IMR-90 (cell line): ENCODE measurements at places on chromosomes 1 and 21. TPM values are rescaled to one million over a fixed set of nuclear protein-coding genes. Genes with fewer than 3 reads are reported as not detected.

GRCh38 chr1:245986404-245987218, 520.5 kb downstream of the SMYD3 start:
- H3K4me1 ChIP-seq, result peaks cover 16% of the 10 kb centered on the region
- no peaks in the 10 kb centered on the region for H3K36me3 ChIP-seq
- peak; percentile 88 for DNase-seq
- peak overlapping the region; percentile 76 for H3K27ac ChIP-seq

DNA sequence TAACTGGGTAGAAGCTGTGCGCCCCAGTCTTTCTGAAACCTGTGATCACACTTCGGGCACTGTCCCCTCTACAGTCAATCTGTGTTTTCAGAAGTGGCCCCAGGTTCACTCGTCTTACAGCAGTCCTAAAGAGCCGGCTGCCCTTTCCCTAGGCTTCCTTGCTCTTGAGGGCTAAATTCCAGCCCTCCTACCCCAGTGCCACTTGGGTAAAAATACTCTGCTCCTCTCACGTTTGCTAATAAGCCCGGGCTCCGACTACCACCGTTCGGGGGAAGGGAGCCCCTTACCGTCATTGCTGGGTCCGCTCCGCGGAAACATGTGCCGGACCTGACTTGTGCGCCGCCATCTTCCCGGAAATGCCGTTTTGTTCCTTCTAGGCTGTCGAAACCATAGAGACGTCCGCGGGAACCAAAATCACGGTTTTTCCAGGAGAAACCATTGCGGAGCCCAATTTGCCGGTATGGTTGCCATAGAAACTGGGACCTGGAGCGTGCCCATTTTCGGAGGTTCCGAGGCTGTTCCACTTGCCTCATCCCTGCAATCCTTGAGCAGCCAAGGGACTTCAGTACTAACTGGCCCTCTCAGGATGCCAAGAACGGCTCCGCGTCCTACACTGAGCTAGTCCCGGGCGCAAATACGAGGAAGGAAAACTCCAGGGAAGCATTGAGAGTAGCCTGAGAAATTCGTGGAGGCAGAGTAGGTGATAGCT, at the start of gene GPATCH4:
GPATCH4 (minus strand) TSS at position 358 of the 709 bp plus-strand sequence.
- H3K36me3 ChIP-seq, result peaks cover 16% of the 10 kb centered on the region
- H3K4me1 ChIP-seq, result 0 out of 2 replicates have a peak, but pooled peaks cover 4% of the 10 kb centered on the region
- H3K4me3 ChIP-seq, result peak within 1 kb of the TSS; percentile 78

DNA sequence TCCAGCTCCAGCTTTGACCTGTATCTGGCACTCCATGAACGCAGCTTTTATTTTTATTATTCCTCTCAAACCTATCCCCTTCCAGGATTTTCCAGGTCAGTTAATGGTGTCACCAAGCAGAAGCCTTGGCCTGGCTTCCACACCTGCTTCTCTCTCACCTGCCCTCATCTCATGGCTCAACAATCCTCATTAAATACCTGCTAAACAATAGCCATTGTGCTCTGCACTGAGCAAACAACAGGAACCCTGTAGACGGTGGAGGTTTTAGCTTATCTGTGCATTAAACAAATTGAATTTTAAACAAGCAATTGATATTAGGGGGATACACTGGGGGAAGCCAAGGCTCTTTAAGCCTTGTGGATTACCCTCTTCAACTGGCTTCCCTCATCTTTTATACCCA, 15.3 kb downstream of the PYCR2 start:
- peaks cover 3% of the 10 kb centered on the region; the same call in 1 of the 2 replicates for H3K27me3 ChIP-seq
- H3K4me1 ChIP-seq, result peaks cover 1% of the 10 kb centered on the region; the same call in 1 of the 2 replicates
- no peak overlapping the region for H3K27ac ChIP-seq
- no peaks in the 10 kb centered on the region for H3K36me3 ChIP-seq
- H3K4me3 ChIP-seq, result no peak overlapping the region

DNA sequence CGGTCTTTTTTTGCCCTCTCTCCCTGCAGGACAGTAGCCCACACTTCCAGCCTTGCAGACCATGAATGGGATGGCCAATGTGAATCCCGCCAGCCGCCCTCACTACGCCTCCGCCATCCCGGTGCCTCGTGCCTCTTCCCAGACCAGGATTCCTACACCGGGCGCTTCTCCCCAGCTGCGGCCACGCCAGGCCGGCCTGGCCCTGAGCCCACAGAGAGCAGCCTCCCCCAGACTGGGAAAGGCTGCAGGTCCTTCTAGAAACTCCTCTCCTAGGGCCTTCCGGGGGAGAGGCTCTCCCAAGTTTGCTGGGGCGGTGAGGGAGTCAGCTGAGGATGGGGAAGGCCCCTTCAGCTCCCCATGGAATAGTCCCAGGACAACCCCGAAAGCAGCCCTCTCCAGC, 83.9 kb downstream of the NAV1 start:
- H3K36me3 ChIP-seq, result peaks cover 4% of the 10 kb centered on the region; the same call in 1 of the 2 replicates
- H3K4me3 ChIP-seq, result no peak overlapping the region
- no peak for DNase-seq
- no peak overlapping the region for H3K27ac ChIP-seq

DNA sequence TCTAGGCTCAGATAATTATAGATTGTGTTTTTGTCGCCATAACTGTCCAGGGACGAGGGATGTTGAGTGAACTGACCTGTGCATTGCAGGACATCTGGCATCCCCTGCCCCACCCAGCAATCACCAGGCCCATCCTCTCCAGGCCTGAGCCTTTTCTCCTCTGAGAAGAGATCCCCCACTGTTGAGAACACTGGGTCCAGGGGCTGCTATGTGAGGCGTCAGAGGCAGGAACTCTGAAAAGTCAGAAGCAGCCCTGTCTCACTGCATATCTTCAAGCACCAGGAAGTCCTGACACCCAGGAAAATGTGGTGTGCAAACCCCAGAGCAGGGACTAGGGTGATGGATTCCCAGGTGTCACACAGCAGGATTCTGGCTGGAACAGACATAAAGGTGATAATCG, 17.1 kb upstream of the ACBD3 start:
- no peak for DNase-seq
- no peaks in the 10 kb centered on the region for H3K4me1 ChIP-seq
- H3K36me3 ChIP-seq, result no peaks in the 10 kb centered on the region
- H3K27ac ChIP-seq, result no peak overlapping the region

DNA sequence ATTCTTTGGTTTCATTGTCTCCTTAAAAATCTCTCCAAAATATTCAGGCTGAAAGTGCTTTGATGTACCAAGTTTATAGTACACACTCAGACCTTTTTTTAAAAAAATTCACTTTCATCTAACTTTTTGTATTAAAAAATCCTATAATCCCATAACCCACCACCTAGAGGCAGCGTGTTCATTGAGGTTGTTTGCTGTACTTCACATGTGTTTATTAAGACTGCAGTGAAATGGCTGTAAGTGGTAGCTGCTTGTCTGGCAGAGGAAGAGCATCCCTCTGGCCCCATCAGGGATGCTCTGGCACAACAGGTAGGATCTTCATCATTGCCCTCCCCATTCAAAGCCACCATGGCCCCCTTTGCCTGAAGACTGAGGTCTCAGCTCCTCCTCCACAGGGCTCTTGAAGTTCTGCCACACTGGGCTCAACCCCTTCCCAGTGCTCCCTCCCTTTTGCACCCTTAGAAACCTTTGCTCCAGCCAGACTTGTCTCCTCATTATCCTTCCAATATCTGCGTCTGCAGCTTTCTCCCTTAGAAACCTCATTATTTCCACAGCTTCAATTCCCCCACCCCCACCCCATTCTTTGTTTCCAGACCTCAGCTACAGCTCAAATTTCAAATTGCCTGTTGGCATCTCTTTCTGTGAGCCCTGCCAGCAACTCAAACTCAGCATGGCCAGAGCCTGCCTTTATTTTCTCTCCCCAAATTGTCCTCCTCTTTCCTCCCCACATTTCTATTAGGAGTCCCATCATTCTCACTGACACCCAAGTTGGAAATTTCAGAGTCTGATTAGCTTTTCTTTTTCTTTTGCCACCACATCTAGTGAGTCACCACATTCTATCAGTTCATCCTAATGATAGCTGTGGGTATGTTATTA, 369.6 kb upstream of the USP24 start:
- peak; percentile 44 for DNase-seq
- H3K4me3 ChIP-seq, result no peak overlapping the region
- H3K27me3 ChIP-seq, result no peaks in the 10 kb centered on the region

PGLYRP3 gene
- total RNA-seq, result not detected in 2 replicates
